Endothelial cell of umbilical vein (primary cell): ENCODE measurements at places on chromosomes 11 and 22. TPM values are rescaled to one million over a fixed set of nuclear protein-coding genes. Genes with fewer than 3 reads are reported as not detected.

MRPL17 gene
- 86.8 and 87.2 TPM in 2 replicates for total RNA-seq

DRD4 gene
- 0.24 TPM in 1 of 2 replicates, not detected in the other for total RNA-seq

CBLIF gene
- not detected in 2 replicates for total RNA-seq

CNGA4 gene
- total RNA-seq: not detected in 2 replicates

MPZL2 gene
- 37.1 and 49.5 TPM in 2 replicates for total RNA-seq

THY1 gene
- 0.75 TPM in 1 of 2 replicates, not detected in the other for total RNA-seq

PATE4 gene
- total RNA-seq: not detected in 2 replicates

GNAZ gene
- total RNA-seq: 0.86 and 1.8 TPM in 2 replicates

APLP2 gene
- total RNA-seq: 503 and 543 TPM in 2 replicates

SEZ6L gene
- total RNA-seq: not detected in 2 replicates

MUC6 gene
- total RNA-seq: not detected in 2 replicates

MRGPRE gene
- not detected in 2 replicates for total RNA-seq

TCN1 gene
- total RNA-seq: not detected in 2 replicates

CCDC116 gene
- total RNA-seq: 0.33 and 0.53 TPM in 2 replicates

RAB3IL1 gene
- 1.2 and 3.6 TPM in 2 replicates for total RNA-seq

OR51E2 gene
- total RNA-seq: not detected in 2 replicates

ST14 gene
- not detected in 2 replicates for total RNA-seq

TBX10 gene
- total RNA-seq: not detected in 2 replicates

TRPM5 gene
- total RNA-seq: not detected in 2 replicates

GAL3ST1 gene
- not detected in 2 replicates for total RNA-seq

KRTAP5-3 gene
- not detected in 2 replicates for total RNA-seq

LARGE1 gene
- total RNA-seq: 4.4 TPM in 2 replicates

CCND1 gene
- 336 and 370 TPM in 2 replicates for total RNA-seq

PVALB gene
- not detected in 2 replicates for total RNA-seq

F2 gene
- total RNA-seq: not detected in 2 replicates

MYRF gene
- 0.82 and 1.8 TPM in 2 replicates for total RNA-seq

C11orf71 gene
- 4.0 and 5.4 TPM in 2 replicates for total RNA-seq

FGF4 gene
- not detected in 2 replicates for total RNA-seq

MGAT3 gene
- total RNA-seq: not detected in 2 replicates

FAM227A gene
- total RNA-seq: 1.4 and 1.9 TPM in 2 replicates

BIRC3 gene
- total RNA-seq: 0.60 and 1.4 TPM in 2 replicates

NXPE1 gene
- not detected in 2 replicates for total RNA-seq

VWCE gene
- total RNA-seq: 14.4 and 14.8 TPM in 2 replicates

POU2AF2 gene
- not detected in 2 replicates for total RNA-seq

IFITM1 gene
- total RNA-seq: 4.0 and 11.5 TPM in 2 replicates

PHOX2A gene
- total RNA-seq: not detected in 2 replicates

PRDM10 gene
- 10.2 and 13.0 TPM in 2 replicates for total RNA-seq

ZP1 gene
- not detected in 2 replicates for total RNA-seq

SART1 gene
- total RNA-seq: 58.9 and 62.7 TPM in 2 replicates

APOC3 gene
- total RNA-seq: not detected in 2 replicates

NNMT gene
- total RNA-seq: 300 and 330 TPM in 2 replicates

SPI1 gene
- total RNA-seq: not detected in 2 replicates

AAMDC gene
- total RNA-seq: 51.0 and 57.1 TPM in 2 replicates

RIMBP3B gene
- 0.09 TPM in 1 of 2 replicates, not detected in the other for total RNA-seq

MMP12 gene
- not detected in 2 replicates for total RNA-seq

ASPHD2 gene
- 5.5 and 7.8 TPM in 2 replicates for total RNA-seq

APOL6 gene
- total RNA-seq: 1.3 and 3.0 TPM in 2 replicates

DDI1 gene
- not detected in 2 replicates for total RNA-seq

LAYN gene
- total RNA-seq: 2.2 and 2.3 TPM in 2 replicates

SMCO4 gene
- 19.9 and 21.3 TPM in 2 replicates for total RNA-seq

RBX1 gene
- total RNA-seq: 74.7 and 77.7 TPM in 2 replicates

SMTNL1 gene
- total RNA-seq: not detected in 2 replicates

CYTH4 gene
- not detected in 2 replicates for total RNA-seq

ZNF70 gene
- 6.0 and 6.2 TPM in 2 replicates for total RNA-seq

KDM4D gene
- 1.0 and 1.3 TPM in 2 replicates for total RNA-seq

CD248 gene
- total RNA-seq: not detected in 2 replicates

SLC6A5 gene
- not detected in 2 replicates for total RNA-seq

NEU3 gene
- 7.0 and 7.6 TPM in 2 replicates for total RNA-seq
